CD4-positive, alpha-beta T cell treated with Interleukin-1 beta for 1 hour (primary cell): ENCODE measurements at places on chromosomes 16 and 17.

- DNase-seq: no peak
Observed at GRCh38 chr16:325375-326145, 27.0 kb downstream of the AXIN1 start.

DNA sequence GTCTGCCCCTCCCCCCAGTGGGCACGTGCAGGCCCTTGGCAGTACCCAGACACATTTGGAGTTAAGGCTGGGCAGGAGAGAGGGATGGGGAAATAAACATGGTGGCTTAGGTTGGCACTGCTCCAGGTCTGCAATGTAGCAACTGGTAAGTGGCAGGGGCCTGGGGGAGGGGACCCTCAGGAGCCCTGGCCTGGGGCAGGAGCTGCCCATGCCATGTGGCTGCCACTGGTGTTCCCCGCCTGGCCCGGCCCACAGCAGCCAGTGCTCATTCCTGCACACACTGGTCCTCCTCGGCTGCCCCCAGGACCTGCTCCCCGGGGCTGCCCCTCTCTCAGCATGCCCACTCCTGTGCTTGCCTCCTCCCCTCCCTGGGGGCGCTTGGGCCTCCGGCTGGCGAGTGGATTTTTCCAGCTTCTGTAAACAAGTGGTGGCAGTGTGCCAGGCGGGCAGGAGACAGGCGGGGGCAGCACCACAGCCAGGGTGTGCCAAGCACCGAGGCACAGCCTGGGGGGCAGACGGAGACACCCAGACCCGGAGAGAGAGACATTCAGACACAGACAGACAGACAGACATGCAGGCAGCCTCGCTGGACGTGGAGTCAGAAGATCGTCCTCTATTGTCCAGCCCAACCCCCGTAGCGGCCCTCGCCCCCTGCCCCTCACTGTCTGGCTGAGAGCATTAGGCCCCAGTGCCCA, 9.4 kb downstream of the THRA start:
- no peak for DNase-seq

GRCh38 chr16:85900027-85900792, 1.2 kb downstream of the IRF8 start:
- DNase-seq: no peak

GRCh38 chr17:39599004-39599664, 8.6 kb downstream of the NEUROD2 start:
- DNase-seq: no peak

DNA sequence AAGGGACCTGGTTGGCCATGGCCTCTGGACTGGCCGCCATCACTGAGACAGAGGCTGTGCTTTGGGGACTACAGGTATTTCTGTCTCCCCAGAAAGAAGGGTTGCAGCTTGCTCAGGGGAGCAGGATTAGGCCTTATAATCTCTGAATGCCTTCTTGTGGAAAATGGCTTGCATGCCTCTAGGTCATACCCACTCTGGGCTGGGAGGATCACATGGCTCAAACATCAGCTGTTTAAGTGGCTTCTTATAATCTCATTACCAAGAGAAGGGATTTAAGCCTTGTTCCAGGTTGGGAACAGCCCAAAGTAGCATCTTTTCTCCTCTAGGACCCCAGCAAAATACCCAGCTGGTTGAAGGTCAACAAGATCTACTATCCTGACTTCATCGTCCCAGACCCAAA, 19.1 kb downstream of the LIG3 start:
- DNase-seq: no peak

- no peak for DNase-seq
Observed at GRCh38 chr16:12113523-12114345, 137.2 kb downstream of the SNX29 start.

GRCh38 chr17:17781591-17782496, 54.9 kb downstream of the SREBF1 start:
- DNase-seq: peak; percentile 46

GRCh38 chr17:66492080-66492479, 189.7 kb downstream of the PRKCA start:
- DNase-seq: no peak

- no peak for DNase-seq
Observed at GRCh38 chr17:50799582-50799981, 32.3 kb upstream of the ANKRD40CL start.

GRCh38 chr16:51121850-51122249, 29.2 kb downstream of the SALL1 start:
- DNase-seq: no peak

- DNase-seq: peak; percentile 74
Observed at GRCh38 chr17:30336369-30337171, 2.7 kb upstream of the TMIGD1 start.

DNA sequence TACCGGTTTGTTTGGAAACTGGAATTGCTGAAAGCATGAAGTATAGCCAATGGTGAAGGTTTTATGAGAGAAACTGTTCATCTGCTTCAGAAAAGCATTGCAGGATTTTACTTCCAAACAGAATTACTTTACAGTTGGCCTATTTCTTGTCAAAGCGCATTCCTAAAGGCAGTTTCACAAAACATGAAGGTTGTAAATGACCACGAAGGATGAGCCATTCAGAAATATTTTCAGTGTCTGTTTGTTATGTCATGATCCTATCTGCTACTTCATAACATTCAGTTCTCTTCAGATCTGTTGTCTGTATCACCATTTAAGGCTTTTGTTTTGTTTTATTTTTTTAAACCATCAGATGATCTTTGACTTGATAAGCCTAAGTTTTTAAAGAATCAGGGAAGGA, 45.7 kb downstream of the AATF start:
- no peak for DNase-seq

DNA sequence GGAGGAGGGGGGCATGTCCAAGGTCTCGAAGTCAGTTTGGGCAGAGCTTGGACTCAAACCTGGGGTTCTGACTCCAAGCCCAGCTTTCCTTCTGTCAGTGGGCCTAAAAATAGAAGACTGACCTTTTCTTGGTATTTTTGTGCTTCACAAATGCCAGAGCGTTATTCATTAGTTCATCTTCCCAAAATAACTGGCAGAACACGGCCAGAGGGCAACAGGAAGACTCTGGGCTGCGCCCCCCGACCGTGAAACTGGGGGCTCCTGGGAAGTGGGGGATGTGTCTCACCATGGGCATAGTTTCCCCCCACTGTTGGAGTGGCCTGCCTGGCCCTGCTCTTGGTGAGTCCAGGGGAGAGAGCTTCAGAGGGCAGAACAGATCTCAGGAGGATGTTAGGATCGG, 94.0 kb downstream of the SOCS1 start:
- DNase-seq: no peak

GRCh38 chr17:49703557-49704277, 4.0 kb downstream of the SLC35B1 start:
- peak; percentile 36 for DNase-seq

DNA sequence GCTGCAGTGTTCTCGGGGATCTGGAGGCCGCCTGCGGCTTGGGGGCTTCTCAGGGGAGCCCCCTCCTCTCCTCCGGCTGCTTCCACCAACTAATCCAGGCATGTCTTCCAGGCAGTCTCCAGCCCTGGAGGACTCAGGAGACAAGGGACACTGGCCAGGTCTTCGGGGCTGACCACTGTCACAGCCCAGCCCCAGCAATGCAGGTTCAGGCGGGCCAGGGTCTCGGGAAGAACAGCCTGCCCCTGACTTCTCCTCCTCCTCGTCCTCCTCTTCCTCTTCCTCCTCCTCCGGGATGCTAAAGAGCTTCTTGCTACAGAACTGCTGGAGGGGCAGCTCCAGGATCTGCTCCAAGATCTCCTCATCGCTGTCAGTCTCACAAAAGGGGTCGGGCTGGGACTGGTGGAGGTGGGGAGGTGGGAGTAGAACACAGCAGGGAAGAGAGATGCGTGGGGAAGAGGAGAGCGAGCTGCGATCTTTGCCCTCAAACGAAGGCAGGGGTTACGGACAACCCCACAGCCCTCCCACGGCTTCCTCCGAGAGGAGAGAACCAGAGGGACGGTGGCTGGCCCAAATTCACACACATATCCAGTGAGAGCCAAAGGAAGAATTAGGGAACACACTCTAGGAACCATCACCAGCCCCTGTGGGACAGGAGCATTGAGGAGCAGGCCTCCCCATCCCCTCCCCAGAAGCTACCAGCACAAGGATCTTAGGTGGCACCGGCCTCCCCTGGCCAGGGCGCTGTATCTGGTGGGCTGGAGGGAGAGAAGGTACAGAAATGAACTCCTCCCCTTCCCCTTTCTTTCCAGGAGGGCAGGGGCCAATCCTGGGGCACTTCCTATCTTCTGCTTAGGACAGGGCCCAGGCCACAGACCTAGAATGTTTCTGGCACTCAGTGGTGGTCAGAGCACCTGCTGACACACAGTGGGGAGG, 19.3 kb downstream of the TSPOAP1 start:
- no peak for DNase-seq

- DNase-seq: no peak
Observed at GRCh38 chr16:48158296-48158695, 2.5 kb upstream of the ABCC12 start.

DNA sequence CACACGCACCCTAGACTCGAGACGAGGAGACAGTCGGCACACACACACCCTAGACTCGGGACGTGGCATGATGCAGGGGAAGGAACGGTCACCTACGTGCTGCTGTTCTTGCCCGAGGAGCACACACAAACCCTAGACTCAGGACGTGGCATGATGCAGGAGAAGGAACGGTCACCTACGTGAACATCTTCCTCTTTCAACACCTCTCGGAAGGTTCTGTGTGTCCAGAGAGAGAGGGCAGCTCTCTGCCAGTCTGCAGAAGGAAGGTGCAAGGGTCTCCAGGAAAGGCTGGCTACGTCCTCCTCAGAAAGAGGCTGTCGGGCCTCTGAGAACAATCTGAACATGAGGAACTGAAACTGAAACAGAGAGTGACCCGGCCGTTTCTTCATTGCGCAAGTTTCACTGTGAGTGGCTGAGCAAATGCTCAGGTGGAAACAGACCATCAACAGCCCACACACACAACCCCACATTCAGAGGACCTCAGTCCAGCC, 43.4 kb downstream of the ZNF276 start:
- DNase-seq: peak; percentile 66

DNA sequence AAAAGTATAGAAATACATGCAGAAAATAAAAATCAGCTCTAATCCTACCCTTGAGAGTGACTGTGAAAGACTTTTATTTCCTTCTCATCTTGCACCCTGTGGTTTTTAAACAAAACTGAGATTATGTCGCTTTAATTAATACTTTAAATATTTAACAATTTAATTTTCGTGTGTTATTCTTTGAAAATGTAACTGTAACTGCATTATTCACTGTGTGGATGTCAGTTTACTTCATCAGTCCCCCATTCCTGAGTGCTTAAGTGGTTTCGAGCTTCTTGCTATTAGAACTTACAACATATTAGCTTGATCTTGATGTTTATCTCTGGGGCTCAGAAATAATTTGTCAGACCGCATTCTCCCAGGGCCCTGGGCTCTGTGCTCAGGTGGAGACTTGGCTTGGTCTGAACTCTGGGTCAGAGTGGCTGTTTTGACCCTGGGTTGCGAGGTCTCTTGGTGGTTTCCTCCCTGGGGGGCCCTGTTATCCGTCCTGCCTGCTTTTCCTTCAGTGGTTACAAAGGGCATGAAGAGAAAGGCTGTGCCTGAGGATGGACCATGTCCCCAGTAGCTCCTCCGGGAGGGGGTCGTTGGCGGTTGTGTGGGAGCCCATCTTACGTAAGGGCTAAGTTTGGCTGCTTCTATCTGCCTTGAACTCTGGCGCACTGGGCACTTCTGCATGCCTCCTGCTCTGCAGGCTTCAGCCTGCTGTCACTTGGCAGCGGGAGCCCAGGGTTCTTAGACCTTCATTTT, 25.7 kb downstream of the AKAP1 start:
- no peak for DNase-seq

- no peak for DNase-seq
Observed at GRCh38 chr16:46612121-46612520, 9.1 kb downstream of the SHCBP1 start.

- DNase-seq: no peak
Observed at GRCh38 chr16:89246383-89246902, 28.9 kb downstream of the ZNF778 start.

DNA sequence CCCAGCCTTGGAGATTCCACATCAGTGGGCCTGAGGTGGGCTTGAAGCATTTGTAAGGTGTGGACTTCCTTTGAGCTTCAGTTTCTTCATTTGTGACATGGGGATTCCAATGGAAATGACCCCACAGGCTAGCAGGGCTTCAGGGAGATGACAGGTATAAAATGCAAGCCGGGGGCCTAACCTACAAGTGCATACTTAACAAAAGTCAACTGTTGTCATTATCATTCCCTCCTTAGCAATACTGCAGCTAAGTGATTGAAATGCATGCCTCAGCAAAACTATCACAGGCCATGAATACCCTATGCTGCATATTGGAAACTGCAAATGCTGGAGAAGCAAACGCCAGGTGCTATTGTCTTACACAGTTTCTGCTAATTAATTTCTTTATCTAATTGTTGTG, 19.8 kb downstream of the CCL4 start:
- no peak for DNase-seq

- no peak for DNase-seq
Observed at GRCh38 chr17:9837551-9838471, 12.1 kb downstream of the GLP2R start.

DNA sequence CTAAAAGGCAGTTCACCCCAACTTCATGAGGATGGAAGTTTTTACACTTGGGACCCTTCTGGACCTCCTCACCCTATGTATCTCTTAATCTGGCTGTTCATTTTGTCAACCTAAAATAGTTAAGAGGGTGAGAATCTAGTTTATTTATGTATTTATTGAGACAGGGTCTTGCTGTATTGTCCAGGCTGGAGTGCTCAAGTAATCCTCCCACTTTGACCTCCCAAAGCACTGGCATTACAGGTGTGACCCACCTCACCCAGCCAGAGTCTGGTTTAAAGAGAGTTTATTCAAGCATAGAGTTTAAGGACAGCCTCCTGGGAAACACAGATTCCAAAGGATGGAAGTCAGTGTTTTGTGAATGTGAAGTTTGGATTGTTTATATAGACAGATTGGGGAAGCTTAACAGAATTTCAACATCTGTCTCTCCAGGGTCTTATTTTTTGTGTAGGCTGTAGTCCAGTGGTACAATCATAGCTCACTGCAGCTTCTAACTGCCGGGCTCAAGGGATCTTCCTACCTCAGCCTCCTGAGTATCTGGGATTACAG, 8.0 kb upstream of the APPBP2 start:
- DNase-seq: no peak

DNA sequence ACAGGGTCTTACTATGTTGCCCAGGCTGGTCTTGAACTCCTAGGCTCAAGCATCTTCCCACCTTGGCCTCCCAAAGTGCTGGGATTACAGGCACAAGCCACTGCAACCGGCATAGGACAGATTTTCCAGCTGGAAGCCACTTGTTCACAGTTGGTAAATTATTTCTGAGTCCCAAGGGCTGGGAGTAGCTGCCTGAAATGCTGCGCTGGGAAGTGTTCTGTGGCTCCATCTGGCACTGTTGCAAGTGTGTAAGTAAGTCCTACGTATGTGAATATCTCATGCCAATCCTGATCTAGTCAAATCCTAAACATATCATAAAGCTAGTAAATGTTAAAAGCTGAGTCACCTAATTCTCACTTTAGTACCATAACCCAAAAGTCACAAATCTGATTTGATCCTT, 48.1 kb downstream of the YWHAE start:
- DNase-seq: no peak

DNA sequence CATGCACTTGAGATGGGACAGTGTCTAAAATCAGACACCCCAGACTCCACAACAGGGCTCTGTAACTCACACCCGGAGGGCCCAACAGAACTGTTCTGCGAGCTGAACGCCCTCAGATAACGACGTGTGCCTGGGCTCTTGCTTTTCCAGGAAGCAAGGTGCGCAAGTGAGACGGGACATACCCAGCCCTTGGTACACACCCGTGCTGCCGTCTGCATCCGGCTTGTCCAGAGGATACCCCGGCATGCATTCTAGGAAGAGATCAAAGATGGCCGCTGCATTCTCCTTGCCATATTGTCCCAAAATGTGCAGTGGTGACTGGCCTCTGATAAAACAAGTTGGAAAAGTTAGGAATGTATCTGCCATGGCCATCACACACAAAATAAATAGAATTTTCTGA, 29.4 kb downstream of the CYB5D2 start:
- no peak for DNase-seq

- DNase-seq: no peak
Observed at GRCh38 chr17:70988622-70989021, 819.3 kb downstream of the KCNJ2 start.
